ENCODE measurements at places on chromosomes 13 and 19.

- no peak for DNase-seq
Observed at GRCh38 chr19:16871871-16872270, 16.9 kb upstream of the F2RL3 start.

DNA sequence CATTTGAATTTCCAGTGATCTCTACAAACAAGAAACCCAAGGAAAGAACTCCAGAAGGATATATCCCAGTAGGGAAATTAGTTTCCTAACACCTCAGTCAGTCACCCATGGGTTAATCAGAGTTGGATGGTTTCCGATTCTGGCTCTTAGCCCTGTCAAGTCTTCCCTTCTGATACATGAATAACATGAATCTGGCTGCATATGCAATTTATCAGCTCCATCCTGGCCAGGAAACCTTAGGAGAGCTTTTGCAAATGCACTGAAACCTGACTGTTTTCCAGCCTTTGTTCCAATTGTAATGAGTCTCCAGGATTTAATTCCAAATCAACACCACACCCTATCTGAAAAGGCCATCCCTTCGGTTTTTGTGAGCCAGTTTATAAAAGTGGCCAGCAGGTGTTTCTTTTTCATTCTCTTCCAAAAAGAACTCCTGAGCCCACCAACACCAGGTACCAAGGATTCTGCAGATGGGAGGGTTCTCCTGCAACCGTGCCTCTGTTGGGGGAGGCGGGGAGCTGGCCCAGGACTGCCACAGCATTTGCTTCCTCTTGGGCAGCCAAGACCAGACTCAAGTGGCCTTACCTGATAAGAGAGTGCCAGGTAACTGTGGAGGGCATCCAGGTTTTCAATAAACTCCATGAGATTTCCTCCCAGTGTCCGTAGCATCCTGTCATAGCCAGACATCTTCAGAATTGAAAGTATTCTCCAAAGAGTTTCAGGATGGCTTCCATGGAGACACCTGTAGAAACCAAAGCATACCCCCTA is 77.5 kb downstream of the C13orf42 start:
- DNase-seq: no peak

- no peak for DNase-seq
Observed at GRCh38 chr13:112843392-112844111, 125.5 kb upstream of the MCF2L start.

- no peak for DNase-seq
Observed at GRCh38 chr19:35031072-35031881, 1.0 kb downstream of the SCN1B start.

GRCh38 chr19:33641261-33641660 is 19.5 kb downstream of the CHST8 start:
- DNase-seq: no peak

GRCh38 chr13:43303033-43303729 is 279.8 kb downstream of the DNAJC15 start:
- DNase-seq: peak; percentile 70

DNA sequence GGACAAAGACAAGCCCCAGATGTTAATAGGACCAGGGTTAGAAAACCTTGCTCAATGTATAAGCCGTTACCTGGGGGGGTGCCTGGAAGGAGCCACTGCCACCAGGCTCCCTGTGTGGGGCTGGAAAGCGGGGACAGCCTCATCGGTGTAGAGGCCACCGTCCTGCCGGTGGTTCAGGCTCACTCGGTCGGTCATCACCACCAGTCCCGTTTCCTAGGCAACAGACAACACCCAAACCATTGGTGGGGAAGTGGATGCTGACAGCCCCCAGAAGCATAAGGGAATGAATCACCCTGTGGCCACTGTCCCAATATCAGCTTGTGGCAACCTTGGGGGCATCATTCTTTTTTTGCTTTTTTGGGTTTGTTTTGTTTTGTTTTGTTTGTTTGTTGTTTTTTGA is 55.8 kb downstream of the CPAMD8 start:
- DNase-seq: no peak

DNA sequence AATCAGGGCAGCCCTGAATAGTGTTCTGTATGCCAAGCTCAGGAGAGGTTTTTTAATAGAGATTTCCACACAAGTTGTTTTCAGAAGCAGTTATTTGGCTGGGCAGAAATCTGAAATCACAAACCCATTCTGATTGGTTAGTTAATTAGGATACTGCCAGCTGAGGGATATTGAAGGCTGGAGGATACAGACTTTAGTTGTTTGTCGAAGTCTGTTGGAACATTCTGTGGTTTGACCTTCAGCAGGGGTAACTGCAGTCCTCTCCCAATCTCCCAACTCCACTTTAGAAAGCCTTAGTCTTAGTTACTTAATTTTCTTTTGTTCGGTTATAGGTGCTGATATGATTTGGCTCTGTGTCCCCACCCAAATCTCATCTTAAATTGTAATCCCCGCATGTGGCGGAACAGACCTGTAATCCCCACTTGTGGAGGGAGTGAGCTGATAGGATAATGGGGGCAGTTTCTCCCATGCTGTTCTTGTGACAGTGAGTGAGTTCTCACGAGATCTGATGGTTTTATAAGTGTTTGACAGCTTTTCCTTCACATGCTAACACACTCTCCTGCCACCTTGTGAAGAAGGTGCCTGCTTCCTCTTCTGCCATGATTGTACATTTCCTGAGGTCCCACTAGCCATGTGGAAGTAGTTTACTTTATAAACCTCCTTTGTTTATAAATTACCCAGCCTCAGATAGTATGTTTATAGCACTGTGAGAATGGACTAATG is 169.2 kb downstream of the GPC5 start:
- no peak for DNase-seq

- DNase-seq: no peak
Observed at GRCh38 chr19:21705393-21705792, 62.0 kb downstream of the ZNF100 start.

- peak; percentile 46 for DNase-seq
Observed at GRCh38 chr13:49791711-49792549, 552 bp downstream of the KPNA3 start.

DNA sequence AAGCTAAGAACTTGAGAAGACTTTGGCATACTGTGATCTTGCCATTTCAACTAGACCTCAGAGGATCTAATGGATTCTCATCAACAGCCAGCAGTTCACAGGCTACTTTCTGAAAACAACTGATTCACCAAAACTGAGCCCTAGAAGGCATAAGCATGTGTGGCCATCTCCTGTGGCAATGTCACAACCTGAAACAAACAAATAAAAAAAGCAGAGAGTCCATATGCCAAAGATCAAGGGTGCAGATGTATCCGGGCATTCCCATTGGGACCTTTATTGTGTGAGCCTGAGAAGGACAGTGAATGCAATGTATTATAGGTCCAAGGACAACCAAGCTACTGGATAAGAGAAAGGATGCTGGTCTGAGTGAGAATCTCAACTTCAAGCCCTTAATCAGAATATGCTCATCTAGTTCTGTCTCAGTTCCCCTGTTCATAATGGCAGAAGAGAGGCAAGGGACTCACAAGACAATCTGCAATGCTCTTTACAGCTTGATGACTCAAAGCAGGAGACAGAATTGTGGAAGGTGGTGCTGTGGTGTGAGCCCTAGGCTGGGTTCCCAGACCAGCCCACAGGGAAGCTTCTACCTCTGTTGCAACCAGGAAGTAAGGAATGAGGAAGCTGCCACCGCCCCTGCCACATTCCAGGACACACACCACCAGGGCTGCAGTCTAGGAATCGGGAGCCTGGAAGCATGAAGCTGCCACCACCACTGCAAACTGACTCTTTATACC is 133.7 kb downstream of the RAP2A start:
- DNase-seq: no peak

DNA sequence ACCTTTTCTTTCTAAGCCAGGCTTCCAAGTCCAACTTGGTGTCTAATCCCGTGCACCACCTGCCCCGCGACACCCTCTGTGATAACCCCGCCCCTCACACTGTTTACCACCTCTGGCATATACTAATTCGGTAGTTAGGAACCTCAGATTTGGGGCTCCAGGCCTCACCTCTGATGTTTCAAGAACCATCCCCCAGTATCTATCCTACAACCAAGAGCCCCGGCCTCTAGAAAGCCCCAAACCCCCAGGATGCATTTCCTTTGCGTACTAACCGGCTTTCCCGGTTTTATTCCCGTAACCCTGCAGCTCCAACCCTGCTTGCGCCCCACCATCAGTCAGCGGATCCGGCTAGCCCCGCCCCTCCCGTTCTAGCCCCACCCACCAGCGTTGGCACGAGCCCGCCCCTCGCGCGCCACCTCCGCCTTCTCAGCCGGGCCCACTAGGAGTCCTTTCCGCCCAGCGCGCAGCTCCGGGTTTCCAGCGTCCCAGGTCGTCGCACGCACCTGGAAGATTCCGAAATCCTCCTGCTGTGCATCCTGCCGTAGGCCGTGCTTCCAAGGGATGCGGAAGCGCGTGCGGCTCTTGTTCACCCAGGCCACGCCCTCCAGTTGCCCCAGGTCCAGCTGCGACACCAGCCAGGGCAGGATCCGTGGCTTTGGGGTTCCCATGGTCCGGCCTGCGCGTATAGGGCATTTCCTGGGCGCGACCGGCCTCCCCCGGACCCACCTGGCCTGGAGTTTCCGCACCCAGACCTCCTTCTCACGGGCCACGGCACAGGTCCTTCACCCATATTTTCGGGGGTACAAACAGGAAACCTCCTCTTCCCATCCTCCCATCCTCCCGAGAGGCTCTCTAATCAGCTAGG is 1.3 kb downstream of the IRF3 start:
- DNase-seq: peak; percentile 88

DNA sequence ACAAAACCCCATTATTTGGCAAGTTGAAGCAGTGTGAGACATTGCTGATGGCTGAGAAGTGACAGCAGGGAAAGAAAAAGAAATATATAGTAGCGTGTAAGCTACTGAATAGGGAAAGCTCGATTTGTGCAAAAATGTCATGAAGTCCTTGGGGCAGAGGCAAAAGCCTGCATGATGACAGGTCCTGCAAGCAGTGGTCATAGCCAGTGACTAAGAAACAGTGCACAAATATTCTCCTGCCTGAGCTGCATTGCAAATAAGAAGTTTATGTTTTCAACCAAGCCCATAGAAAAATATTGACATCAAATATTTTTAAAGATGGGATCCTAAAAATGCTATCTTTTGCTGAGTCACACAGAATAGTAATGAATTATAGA is 270.0 kb downstream of the SLITRK6 start:
- no peak for DNase-seq

- DNase-seq: no peak
Observed at GRCh38 chr13:72638059-72638815, 89.2 kb downstream of the MZT1 start.

GRCh38 chr13:26989957-26990713 is 181.5 kb downstream of the USP12 start:
- no peak for DNase-seq

GRCh38 chr13:51731759-51732158 is 72.2 kb downstream of the DHRS12 start:
- no peak for DNase-seq

GRCh38 chr13:44921246-44921877 is 67.9 kb downstream of the NUFIP1 start:
- DNase-seq: no peak

GRCh38 chr19:11384778-11385129 is 640 bp upstream of the EPOR start:
- DNase-seq: no peak

GRCh38 chr13:39013462-39013861 is 22.8 kb upstream of the STOML3 start:
- no peak for DNase-seq

DNA sequence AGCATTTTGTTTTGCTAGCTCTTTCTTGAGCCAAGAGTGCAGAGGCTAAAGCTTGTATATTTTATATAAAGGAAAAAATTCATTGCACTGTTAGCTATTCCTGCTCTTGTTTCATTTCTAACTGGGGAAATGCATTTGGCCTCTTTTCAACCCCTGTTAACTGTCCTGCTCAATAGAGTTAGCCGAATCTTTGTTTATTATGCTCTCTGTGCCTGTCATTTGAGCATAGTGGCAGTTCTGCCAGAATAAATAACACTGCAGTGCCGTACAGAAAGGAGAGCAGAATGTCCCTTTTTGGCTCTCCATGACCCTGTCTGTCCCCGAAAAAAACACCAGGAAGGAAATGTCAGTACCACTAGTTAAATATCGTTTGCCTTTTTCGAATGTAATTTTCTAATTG is 350.8 kb downstream of the MYO16 start:
- DNase-seq: no peak

GRCh38 chr19:47230054-47230920 is 712 bp downstream of the BBC3 start:
- peak; percentile 67 for DNase-seq

DNA sequence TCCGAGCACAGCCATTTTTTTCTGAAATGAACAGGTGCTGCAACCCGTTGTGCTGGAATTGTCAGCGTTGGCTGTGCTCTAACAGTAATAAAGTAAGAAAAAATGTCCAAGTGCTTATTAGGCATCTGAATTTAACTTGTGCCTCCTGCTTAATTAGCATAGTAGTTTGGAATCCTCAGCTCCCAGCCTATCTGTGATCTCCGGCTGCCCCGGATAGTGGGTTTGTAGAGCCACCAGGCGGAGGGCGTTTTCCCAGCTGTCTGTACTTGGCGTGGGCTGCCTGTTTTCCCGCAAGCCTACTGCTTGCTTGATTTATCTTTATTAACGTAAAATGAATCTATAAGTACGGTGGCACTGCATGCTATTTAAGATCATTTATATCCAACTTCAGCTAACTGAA is 137.9 kb downstream of the MTUS2 start:
- no peak for DNase-seq

DNA sequence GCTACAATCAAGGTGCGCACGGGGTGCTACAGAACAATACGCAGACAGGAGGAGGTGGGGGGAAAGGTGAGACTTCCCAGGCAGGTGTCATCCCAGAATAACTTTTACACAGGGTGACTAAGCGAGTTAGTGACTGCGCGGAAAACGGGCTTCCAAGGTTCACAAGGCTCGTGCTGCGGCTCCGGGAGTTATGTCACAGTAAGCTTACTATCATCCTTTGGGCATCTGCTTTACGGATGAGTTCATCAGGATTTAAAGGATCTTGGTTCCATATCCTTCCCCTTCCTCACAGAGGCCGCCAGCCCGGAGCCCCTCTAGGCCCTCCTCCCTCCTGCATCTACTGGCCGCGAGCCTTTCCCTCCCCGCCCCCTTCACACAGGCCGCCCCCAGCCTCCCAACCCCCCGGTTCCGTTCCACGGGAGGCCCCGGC is 474 bp upstream of the IFT88 start:
- DNase-seq: peak; percentile 37

GRCh38 chr13:30810261-30810701 is 74.9 kb downstream of the ALOX5AP start:
- DNase-seq: no peak

DNA sequence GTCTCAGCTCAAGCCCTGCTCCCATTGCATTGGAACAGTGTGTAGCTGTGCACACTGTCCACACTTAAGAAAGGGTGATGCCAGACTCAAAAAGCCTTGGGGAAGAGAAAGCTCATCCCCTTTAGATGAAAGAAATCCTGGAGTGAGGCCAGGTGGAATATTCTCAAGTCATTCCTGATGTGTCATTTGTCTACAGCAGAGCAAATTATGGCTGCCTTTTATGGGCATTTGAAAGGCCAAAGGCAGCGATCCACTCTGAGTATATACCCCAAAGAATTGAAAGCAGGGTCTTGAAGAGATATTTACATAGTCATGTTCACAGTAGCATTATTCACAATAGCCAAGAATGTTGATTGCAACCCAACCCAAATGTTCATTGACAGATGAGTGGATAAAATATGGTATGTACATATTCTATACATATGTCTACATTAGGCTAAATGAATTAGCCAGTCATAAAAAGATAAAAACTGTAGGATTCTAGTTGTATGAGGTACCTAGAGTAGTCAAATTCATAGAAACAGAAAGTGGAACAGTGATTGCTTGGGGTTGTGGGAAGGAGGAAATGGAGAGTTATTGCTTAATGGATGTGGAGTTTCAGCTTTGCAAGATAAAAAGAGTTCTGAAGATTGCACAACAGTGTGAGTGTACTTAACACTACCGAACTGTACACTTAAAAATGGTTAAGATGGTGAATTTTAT is 214.9 kb downstream of the KCNRG start:
- no peak for DNase-seq

- peak; percentile 12 for DNase-seq
Observed at GRCh38 chr13:85417807-85418206, 381.4 kb downstream of the SLITRK6 start.

Data from RPMI8226 (cell line).